ENCODE measurements at places on chromosomes 16 and 17. TPM values are rescaled to one million over a fixed set of nuclear protein-coding genes. Genes with fewer than 3 reads are reported as not detected.

GRCh38 chr17:52147872-52148271 lies 10.6 kb downstream of the CA10 start:
- DNase-seq, result no peak

TCAP gene
- 399 TPM for polyA plus RNA-seq

LITAFD gene
- not detected for polyA plus RNA-seq

GRCh38 chr17:11388054-11388453 lies 147.0 kb downstream of the SHISA6 start:
- DNase-seq, result no peak

- no peak for DNase-seq
These were observed 102.6 kb downstream of the GOSR1 start for GRCh38 chr17:30579610-30580315.

PIPOX gene
- polyA plus RNA-seq, result 1.9 TPM

GRCh38 chr17:79155701-79156100 lies 81.1 kb downstream of the ENGASE start:
- DNase-seq, result no peak

DNA sequence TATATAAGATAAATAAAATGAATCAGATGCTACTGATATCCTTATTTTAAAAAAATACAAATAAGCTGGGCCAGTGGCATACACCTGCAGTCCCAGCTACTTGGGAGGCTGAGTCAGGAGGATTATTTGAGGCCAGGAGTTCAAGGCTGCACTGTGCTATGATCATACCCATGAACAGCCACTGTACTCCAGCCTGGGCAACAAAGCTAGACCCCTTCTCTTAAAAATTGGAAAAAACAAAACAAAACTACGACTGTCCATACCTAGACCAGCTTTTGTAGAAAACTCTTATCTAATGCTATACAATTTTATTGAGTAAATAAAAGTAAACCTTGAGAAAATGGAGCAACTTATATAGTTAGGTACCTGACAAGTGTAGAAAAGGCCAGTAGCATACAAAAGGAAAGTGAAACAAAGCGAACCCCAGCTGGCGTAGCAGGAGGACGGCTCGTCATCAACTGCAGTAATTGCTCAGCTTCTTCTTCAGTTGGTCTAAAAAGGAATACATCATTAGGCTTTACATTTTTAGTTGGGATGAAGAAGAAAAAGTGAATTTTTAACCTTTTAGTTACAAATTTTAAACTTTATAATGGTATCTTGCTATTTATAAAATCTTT lies 23.6 kb downstream of the INTS2 start:
- DNase-seq, result no peak

DNA sequence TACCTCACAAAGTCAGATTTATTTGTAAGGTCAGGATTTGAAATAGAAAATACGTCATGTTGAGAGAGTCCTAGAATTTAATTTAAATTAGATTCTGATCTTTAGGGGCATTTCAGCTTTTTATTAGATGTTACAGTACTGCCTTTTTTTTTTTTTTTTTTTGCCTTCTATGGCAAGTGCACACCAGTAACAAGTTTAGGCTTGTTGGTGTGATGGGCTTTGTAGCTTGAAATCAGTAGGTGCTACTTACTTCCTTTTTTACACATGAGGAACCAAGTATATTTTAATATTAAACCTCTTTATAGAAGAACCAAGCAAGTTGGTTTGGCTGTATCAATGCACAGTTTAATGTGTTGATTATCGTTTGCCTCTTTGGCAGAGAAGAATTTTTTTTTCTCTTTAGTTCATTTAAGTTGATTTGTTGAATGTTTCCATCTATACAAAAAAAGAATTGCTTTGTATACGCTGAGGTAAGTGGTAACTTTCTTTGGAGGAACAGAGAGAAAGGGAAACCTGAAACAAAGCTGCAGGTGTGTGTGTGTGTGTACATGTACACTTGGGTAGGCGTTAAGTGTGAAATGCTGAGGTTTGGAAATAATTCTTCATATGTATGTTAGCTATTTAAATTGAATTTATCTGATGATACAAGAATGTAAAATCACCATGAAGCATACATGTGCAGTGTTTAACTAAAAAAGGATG lies 15.7 kb downstream of the RBL2 start:
- DNase-seq, result no peak

DNA sequence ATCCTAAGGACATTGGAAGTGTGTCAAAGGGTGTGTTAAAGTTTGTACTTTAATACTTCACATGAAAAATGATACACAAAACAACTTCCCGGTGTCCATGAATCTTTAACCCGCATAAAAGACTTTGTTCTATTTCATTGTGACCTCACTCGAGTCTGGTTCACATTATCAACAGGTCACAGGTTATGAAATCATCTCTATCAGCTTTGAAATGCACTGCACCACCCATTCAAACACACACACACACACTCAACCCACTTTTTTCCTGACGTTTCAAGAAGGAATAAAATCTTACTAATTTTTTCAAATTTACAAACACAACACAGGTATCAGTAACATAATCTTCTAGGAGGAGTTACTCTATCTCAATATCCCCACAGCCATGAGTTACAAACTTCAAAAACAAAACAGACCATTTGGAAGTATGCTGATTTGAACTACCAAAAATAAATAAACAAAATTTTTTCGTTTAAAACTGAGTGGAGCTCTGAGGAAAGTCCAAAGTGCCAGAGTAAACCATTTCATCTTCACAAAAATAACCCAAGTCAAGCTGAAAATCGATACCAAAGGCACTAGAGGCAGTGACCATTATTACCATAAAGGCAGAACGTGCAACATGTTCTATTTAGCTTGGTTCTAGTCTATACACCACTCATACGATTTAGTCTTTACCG lies 2.7 kb downstream of the ACOX1 start:
- DNase-seq, result no peak

DNA sequence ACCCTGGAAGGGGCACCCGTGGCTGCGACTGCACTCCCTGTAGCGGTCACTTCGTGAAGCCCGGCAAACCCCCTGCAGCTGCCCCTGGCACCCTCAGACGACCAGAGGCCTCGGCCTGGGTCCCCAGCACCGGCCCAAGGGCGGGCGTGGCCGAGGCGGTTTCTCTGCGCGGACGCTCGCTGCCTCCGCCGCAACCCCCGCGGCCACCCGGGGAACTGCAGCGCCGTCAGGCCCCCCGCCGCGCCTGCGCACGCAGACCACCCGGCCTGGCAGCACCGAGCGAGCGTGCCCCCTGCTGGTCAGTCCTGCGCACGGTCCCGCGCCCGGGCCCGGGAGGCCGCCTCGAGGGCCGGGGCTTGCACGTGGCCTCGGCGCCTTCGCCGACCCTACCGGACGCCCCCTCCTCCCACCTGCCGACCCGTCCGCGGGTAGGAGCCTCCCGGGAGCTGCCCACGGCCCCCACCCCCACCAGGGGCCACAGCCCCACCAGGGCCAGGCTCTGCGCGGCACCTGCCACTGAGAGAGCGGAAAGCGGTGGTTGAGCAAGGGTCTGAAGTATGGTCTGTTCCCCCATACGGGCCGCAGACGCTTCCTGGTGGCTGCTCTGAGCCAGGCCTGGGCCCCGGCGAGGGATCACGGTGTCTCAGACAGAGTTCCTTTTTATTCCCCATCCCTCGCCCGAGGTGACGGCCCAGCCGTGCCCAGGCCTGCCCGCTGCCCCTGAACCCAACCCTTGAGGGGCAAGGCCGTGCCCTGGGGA lies 11.5 kb upstream of the HS3ST6 start:
- DNase-seq, result peak; percentile 49

- no peak for DNase-seq
These were observed 1093.2 kb upstream of the EEF2KMT start for GRCh38 chr16:6190776-6191175.

GRCh38 chr16:48225456-48225855 lies 18.6 kb upstream of the LONP2 start:
- DNase-seq, result no peak

DNA sequence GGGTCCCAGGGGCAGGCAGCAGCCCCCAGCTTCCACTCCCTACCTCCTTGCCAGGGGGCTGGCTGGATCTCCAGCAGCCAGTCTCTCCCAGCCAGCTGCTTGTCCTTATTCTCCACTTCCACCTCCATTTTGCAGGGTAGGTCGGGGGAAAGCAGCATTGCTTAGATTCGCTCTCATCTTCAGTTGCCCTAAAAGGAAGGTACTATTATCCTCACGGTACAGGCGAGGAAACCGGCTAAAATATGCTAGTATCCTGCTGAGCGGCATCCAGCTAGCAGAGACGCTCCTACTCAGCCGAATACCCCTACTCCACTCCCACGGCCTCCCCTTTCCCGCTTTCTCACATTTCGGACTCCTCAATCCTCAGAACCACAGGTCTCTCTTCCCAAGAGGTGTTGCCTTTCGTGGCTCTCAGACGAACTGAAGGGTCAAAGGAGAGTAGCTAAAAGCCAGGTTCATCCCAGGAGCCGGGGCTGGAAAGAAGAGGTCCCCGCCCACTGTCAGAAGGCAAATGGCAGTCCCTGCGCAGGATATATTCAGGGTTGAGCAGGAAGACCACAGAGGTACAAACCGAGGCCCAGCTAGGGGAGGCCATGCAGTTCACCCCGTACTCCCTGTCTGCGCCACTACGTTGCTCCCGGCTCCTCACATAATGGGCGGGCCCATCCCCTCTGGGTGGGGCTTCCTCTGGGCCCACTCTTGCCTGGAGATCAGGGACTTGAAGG lies 1.7 kb upstream of the RAB11FIP4 start:
- no peak for DNase-seq

DNA sequence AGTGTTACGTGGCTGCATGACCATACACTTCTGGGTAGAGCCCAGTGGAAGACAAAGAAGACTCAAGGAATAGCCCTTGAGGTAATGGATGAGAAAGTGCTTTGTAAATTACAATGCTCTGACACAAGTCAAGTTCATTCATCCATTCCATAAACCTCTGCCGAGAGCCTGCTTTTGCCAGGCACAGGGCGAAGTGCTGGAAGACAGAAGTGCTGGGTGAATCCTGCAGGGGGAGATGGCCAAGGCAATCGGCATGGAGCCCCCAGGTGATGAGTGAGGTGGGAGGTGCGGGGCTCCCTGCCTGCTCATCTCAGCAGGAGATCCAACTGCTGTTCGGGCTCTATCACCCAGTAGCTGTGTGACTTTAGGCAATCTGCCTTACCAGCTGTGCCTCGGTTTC lies 2.8 kb upstream of the SOCS3 start:
- no peak for DNase-seq

GRCh38 chr17:80468781-80469493 lies 7.5 kb downstream of the NPTX1 start:
- no peak for DNase-seq

SOX15 gene
- 1.7 TPM for polyA plus RNA-seq

RHBDL1 gene
- 1.8 TPM for polyA plus RNA-seq

- DNase-seq, result no peak
These were observed 996 bp downstream of the SUMO2 start for GRCh38 chr17:75181608-75182318.

DNA sequence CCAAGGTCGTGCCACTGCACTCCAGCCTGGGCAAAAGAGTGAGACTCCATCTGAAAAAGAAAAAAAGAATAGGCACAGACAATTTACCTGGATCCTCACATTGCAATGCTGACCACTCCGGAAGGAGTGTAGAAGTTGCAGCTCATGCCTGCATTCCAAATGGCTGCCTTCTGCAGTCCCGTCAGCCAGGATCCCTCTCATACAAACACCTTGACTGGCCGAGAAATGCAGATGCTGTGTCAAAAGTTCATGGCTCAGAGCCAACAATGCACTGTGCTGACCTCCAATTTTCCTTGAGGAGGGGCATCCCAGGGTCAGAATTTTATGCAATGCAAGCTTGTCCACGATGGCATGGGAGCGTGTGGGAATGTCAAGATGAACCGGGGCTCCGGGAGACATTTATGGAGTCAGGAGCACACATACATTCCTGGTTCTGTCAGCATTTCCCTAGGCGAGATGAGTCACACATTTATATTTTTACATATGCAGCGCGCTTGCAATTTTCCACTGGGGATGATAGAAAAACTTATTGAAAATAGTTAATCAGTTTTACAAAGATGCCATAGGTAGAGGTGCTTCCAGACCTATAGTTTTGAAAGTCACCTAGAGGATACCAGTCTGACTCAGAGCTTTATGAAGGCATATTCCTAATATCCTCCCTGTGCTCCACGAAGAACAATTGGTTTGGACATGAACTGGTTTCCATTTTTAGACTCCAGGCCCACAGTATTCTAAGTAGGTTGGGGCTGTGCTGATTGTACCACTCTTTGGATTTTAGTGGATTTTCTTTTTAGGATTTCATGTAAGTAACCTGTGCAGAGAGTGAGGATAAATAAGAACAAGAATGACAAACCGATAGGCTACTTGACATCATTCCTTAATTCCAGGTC lies 614.6 kb downstream of the MAF start:
- no peak for DNase-seq

- DNase-seq, result no peak
These were observed 4.1 kb downstream of the CALCOCO2 start for GRCh38 chr17:48834973-48835372.

KCNH6 gene
- polyA plus RNA-seq, result not detected

GRCh38 chr16:20744922-20745440 lies 3.4 kb upstream of the THUMPD1 start:
- DNase-seq, result no peak

NLGN2 gene
- polyA plus RNA-seq, result 24.5 TPM

DNA sequence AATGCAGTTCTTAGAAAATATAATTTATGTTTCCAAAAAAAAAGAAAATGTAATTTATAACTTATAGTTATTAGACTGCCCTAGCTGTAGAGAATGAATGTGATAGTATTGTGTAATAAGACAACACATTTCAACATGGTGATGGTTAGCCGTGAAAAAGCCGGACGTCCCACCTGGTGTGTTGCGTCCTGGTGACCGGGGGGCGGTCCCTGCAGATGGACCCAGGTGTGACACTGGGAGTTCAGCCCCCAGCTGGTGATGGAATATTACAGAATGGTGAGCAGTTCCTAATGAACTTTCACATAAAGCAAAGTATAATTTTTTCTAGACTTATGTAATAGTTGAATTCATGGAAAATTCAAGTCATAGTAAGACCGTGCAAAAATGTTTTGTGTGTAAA lies 132.8 kb downstream of the LAT start:
- no peak for DNase-seq

DNA sequence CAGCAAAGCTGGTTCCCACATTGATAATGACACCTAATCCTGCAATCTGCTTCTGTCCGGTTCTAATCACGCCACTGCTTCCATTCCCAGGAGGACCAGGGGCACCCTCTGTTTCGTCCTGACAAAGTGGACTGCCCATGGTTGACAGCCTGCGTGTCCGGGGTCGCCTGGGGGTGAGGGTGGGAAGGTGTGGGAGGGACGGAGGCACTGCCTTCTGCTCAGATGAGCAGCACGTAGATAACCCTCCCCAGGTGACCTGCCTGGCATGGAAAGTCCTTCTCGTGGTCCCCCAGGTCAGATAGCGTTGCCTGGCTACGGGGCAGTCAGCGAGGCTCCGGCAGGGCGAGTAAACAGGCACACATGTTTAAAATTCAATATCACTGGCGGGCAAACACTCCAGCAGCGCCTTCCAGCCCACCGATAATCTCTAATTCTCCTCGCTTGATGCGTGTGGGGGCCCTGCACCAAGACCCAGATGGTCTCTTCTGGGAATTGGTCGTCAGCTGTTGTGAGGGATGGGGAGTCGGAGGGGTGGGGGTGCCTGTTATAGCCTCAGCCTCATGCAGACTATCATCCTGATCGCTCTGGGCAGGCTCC lies 132.2 kb downstream of the RAP1GAP2 start:
- no peak for DNase-seq
